Caco-2 (cell line): ENCODE measurements at places on chromosomes 6 and 20.

GRCh38 chr6:118660218-118660569 is 8.8 kb upstream of the CEP85L start:
- no peak for DNase-seq

GRCh38 chr6:298233-299103 is 6.2 kb downstream of the DUSP22 start:
- no peak for DNase-seq

DNA sequence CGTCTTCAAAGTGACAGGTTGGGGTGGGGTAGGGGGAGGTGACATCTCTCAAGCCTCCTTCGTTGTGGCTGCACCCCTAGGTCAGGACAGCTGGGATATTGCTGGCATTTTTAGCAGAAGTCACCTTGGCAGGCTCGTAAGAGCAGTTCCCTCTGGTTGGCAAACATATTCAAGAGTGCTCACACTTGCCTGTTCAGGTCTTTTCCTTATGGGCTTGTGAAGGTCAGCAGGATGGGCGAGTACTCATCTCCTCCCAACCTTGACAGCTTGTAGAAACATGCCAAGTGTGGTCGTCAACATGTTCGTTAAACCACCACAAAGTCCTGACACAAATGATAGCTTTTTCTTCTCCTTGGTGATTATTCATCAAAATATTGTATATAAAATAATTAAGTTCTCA is 113.6 kb downstream of the HDGFL1 start:
- no peak for DNase-seq

GRCh38 chr6:111480988-111481822 is 1.8 kb downstream of the REV3L start:
- DNase-seq: no peak

GRCh38 chr20:54134445-54135220 is 39.2 kb downstream of the CYP24A1 start:
- no peak for DNase-seq

- no peak for DNase-seq
These were observed 347.1 kb downstream of the CDKAL1 start for GRCh38 chr6:20881365-20881764.

DNA sequence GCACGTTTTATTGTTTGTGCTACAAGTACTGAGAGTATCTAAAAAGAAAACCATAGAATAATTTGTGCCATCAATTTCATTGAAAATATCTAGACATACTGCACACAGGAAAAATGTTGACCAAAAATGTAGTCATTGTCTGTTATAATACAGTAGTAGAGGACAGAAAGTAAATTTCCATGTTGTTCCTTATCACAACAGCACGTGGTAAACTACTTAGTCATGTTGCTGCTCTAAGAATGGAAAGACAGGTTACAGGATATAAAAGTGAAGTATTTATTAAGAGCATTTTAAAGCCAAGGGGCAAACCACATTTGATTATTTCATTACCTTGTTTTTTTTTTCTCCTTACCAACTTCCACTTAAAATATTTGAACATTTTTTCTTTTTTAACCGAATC is 89.0 kb upstream of the CEP85L start:
- DNase-seq: no peak

GRCh38 chr6:3831761-3832530 is 17.2 kb upstream of the FAM50B start:
- DNase-seq: no peak

GRCh38 chr6:43842231-43842794 is 72.3 kb downstream of the VEGFA start:
- no peak for DNase-seq

GRCh38 chr6:152296648-152297376 is 340.4 kb downstream of the SYNE1 start:
- no peak for DNase-seq

DNA sequence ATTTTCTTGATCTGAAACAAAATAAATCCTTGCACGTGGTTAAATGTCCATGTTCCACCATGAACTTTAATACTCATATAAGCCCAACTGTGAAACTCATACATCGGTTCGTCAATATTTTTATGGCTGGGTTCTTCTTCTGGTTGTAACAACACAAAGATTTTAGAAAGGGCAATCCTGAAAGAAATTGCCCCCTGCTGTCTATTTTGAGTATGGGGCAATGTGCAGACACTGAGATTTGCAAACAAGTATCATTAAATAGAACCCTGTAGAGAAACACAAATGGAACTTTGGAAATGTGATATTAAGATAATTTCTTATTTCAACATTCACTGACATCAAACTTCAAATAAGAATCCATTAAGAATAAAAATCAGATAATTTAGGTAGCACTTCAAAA is 80.2 kb upstream of the PHACTR1 start:
- DNase-seq: no peak

DNA sequence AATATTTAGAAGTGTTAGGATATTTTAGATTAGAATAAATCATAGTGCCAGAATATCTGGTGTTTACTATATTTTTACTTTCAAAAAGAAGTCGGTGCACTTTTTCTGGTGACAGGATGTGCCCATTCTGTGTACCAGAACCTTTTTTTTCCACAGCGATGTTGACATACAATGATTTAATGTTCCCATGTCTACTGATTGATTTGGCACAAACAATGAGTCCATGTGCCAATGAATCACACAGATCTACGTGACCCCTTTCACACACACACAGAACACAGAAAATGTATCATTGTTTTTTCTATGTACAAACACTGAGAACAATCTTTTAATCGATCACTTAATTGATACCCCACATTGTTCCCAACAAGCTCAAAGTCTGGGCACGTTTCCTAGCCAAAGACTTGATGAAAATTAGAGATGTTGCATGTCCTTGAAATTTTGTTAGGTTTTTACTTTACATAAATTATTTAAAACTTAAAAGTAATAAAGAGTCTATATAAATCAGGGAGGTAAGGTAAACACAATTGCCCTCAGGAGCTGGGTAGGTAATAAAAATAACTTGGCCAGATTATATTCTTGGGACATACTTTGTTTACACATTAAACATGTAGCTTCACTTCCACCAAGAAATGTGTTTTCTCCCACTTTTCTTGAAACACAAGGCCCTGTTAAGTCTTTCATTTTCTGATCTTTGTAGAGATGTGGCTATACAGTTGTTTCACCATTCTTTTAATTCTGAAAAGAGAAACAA is 36.4 kb upstream of the SOX4 start:
- no peak for DNase-seq
